ENCODE measurements at places on chromosomes 1 and 21.
A peak's percentile ranks its signal among the peaks of the same experiment; 100 is the strongest.

GRCh38 chr1:102901996-102902395, 206.3 kb downstream of the COL11A1 start:
- DNase-seq = no peak

DNA sequence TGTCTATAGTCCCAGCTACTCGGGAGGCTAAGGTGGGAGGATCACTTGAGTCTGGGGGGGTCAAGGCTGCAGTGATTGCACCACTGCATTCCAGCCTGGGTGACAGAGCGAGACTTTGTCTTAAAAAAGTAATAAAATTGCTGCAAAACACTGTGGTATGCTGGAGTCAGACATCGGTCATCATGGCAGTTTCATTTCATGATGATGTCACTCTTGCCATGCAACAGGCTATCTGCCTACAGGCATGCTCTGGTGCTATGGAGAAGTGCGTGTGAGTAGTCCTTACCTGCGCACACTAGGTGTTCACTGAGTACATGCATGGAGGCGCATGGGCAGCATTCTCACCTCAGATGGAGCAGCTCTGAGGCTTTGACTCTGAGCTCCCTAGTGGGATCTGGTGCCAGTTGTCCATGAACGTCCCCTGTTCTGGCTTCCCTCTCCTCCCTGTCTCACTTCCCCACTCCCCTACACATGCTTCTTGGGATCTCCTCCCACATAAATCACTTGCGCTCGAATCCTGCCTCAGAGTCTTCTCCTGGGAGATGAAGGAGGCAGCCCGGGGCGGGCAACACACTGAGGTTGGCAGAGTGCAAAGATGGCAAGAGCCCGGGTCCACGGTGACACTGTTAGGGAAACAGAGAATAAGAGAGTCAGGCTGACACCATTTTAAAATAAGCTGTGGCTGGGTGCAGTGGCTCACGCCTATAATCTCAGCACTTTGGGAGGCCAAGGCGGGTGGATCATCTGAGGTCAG, 10.4 kb upstream of the CELA3B start:
- DNase-seq = no peak

DNA sequence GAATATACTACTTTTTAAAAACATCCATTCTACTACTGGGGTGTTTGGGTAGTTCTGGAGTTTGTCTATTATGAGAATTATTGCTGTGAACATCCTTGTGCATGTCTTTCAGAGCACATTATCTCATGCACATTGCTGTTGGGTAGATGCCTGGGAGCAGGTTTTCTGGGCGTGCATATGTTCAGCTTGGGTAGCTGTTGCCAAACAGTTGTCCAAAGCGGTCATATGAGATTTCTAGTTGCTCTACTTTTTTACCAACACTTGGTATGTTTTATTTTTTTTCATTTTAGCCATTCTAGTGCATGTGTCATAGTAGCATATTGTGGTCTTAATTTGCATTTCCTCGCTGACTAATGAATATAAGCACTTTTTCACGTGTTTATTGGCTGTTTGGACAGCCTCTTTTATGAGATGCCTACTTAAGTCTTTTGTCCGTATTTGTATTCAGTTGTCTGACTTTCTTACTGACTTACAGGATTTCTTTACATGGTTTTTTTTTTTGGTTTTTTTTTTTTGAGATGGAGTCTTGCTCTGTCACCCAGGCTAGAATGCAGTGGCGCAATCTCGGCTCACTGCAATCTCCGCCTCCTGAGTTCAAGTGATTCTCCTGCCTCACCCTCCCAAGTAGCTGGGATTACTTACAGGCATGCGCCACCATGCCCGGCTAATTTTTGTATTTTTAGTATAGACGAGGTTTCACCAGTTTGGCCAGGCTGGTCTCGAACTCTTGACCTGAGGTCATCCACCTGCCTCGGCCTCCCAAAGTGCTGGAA, 18.1 kb downstream of the ZDHHC18 start:
- DNase-seq = no peak

DNA sequence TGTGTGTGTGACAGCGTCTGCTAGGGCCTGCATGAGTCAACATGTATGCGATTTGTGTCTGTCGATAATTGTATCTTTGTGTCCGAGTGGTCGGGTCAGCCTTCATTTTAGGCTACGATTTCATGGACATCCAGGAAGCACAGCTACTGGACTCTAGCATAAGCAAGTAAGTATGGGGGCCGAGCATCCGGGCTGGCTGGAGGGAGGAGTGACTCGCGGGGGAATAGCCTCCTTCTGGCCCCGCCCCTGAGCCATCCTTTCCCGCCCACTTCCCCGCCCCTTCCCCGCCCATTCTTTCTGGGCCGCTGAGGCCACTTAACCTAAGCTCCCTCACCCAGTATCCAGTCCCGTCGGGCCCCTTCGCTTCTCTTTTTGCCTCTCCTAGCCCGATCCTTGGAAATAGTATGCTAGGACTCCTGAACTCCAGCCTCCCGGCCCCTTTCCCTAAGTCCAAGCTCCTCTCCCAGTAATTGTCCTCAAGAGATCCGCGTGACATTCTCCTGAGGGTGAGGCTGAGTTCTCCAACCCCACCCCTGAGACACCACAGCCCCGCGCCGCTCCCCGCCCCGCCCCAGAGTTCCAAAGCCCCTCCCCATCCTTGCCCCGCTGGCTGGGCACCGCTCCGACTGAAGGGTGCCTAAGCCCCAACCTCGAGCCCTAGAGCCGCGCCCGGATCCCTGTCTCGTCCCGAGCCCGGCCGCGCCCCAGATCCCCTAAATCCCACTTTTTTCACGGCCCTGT, 1.2 kb downstream of the MAP3K6 start:
- peak; percentile 53 for DNase-seq

GRCh38 chr1:36909946-36910725, 124.2 kb downstream of the GRIK3 start:
- no peak for DNase-seq

DNA sequence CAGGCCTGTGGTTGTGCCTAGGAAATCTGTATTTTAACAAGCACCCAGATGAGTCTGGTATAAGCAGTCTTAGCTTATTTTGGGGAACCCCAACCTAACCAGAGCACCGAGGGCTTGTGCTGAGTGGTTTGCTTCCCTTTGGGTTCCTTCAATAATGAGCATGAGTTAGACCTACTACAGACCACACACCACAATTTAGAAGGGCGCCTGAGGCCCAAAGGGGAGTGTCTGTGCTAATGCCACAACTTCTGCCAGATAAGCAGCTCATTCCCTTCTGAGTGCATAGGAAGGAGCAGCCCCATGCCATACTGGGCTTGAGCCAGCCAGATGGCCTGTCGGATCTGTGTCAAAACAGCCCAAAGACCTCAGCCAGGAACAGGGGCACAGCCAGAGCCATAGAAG, 15.4 kb upstream of the LSS start:
- DNase-seq = no peak

DNA sequence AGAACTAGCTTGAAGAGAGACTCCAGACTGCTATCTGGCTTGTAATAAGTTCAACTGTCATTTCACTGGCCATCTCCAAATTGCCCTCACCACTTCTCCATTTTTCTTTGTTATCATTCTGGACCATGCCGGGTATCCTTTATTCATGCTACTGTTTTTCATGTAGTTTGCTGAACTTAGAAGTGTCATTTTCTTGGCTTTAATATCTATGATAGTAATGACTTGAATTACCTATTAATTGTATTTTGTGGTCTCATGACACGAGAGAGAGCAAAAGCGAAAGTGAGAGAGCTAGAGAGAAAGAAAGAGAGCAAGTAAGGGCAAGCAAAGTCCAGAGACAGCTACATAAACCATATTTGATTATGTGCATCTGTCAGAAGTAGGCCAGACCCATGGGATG, 184.9 kb upstream of the ATP1B1 start:
- no peak for DNase-seq

GRCh38 chr1:219555031-219555692, 57.7 kb downstream of the ZC3H11B start:
- no peak for DNase-seq

- DNase-seq = no peak
Measured at GRCh38 chr1:74731399-74732052, 1.3 kb downstream of the CRYZ start.

DNA sequence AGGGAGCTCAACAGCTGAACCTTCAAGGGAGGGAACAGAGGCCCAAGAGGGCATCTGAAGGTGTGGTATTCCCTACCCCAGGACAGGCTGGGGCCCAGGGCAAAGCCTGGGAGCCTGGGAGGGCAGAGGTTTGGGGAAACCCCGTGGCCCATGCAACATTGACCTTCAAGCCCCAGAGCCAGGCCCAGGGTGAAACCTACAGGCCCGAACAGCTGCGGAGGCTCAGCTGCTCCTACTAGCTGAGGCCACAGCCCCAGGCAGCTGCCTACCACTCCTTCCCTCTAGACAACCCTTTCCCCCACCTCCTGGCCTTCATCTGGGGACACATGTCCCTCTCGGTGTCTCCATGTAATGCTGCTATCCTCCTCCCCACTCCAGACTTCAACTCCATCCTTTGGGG, 3.2 kb downstream of the LAD1 start:
- no peak for DNase-seq

GRCh38 chr1:54808443-54809207, 7.5 kb upstream of the TTC22 start:
- no peak for DNase-seq

GRCh38 chr1:86573763-86574484, 27.0 kb downstream of the CLCA4 start:
- DNase-seq = no peak

- DNase-seq = no peak
Measured at GRCh38 chr1:63665824-63666223, 72.6 kb downstream of the PGM1 start.

- no peak for DNase-seq
Measured at GRCh38 chr1:43659212-43660166, 9.5 kb downstream of the KDM4A start.

DNA sequence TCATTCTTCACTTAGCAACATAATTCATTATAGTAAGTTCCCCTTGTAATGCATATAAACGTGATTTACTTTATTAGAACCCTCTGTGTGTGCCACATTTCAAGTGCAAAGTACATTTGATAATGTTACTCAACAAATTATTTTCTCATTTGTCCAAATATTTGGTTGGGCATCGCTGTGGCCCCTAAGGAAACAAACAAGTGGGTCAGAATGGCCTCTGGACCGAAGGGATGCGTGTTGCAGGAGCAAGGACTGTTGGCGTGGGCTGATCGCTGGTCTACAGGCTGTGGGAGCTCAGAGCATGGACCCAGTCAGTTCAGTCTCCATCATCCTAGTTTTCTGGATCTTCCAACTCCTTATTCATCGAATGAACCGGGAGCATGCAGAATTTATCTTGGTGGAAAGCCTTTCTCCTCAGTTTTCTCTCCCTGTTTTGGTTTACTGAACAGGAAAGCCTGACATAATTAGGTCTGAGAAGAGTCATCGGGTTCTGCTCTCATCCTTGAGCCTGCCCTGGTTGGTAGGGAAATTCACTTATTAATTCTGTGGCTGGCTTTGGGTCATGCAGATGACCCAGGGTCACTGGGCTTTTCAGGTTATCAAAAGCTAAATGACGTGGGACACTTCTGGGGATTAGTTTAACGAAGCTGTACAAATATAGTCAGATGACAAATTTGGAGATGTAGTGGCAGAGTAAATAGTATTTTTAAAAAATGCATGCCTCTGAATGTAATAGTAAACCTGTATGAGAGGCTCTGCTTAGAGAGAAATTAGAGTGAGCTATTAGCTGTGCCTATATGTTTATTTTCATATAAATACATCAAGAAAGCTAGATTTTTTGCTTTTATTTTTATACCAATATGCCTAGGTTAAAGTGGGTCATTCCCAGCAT, 200.2 kb downstream of the SDCCAG8 start:
- DNase-seq = no peak

- DNase-seq = no peak
Measured at GRCh38 chr1:35320937-35321336, 52.4 kb downstream of the ZMYM4 start.

- DNase-seq = peak; percentile 45
Measured at GRCh38 chr1:55816456-55817426, 601.6 kb upstream of the USP24 start.

DNA sequence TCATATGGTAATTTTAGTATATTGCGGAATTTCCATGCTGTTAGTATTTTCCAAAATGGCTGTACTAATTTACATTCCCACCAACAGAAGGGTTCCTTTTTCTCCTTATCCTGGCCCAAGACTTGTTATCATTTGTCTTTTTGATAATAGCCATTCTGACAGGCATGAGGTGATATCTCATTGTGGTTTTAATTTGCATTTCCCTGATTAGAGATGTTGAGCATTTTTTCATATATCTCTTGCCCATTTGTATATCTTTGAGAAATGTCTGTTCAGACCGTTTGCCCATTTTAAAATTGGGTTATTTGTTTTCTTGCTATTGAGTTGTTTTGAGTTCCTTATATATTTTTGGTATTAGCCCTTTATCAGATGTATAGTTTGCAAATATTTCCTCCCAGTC, 14.0 kb downstream of the CAPZA1 start:
- DNase-seq = no peak

- no peak for DNase-seq
Measured at GRCh38 chr1:220182656-220183055, 88.7 kb downstream of the IARS2 start.

GRCh38 chr1:10610901-10611600, 136.3 kb downstream of the PEX14 start:
- no peak for DNase-seq

- DNase-seq = no peak
Measured at GRCh38 chr1:222529916-222530315, 18.0 kb downstream of the HHIPL2 start.

DNA sequence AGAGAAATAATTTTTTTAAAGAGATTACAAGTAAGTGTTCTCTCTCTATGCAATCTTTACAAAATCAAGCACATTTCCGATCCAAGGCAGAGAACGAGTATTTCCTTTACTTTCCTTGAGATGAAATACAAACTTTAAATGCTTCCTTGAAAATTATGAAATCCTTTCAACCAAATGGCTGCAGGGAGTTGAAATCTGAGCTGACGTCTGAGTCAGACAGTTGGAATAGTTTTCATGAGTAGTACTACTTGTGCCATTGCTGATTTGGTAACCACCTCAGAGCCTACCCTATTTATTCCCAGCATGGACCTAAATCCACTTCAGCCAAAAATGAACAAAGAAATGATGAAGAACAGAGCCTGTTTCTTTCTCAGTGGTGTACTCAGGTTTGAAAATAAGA, 183.6 kb downstream of the GIPC2 start:
- DNase-seq = no peak

DNA sequence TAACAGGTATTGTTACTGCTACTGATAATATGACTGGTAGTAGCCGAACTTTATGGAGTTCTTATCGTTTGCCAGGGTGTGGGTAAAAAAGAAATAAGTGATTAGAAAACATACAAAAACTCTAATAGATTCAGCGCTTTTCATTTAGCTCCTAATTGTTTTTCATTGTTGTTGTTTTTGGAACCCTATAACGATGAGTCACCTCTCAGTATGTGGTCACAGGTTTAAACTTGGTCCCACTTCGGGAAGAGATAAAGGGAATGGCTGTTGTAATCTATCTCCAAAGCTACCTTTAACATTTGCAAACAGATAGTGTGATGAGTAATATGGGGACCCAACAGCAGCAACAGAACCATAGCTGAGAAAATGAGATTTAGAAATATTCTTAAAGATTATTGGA, 62.7 kb upstream of the BCL10 start:
- DNase-seq = no peak

Data from NCI-H1092 treated with DMSO at 0.1 percent for 48 hours (cell line).